Stimulated activated CD4-positive, alpha-beta T cell treated with anti-CD3 and anti-CD28 coated beads, Interleukin-15, amount 100 ng/mL, for 24 hours (primary cell): ENCODE measurements at places on chromosomes 2 and 18.

- DNase-seq, result no peak
These were observed 2.5 kb upstream of the MAT2A start for GRCh38 chr2:85536479-85536878.

- peak; percentile 68 for DNase-seq
These were observed 18.9 kb downstream of the SMAD7 start for GRCh38 chr18:48931680-48932461.

- DNase-seq, result no peak
These were observed 82.0 kb downstream of the ZNF516 start for GRCh38 chr18:76412818-76413565.

GRCh38 chr2:27291865-27292264 lies 9.6 kb downstream of the TRIM54 start:
- DNase-seq, result no peak

- no peak for DNase-seq
These were observed 802.9 kb upstream of the ID2 start for GRCh38 chr2:7878786-7879482.

- DNase-seq, result no peak
These were observed 10.7 kb downstream of the ZEB2 start for GRCh38 chr2:144509001-144509878.

DNA sequence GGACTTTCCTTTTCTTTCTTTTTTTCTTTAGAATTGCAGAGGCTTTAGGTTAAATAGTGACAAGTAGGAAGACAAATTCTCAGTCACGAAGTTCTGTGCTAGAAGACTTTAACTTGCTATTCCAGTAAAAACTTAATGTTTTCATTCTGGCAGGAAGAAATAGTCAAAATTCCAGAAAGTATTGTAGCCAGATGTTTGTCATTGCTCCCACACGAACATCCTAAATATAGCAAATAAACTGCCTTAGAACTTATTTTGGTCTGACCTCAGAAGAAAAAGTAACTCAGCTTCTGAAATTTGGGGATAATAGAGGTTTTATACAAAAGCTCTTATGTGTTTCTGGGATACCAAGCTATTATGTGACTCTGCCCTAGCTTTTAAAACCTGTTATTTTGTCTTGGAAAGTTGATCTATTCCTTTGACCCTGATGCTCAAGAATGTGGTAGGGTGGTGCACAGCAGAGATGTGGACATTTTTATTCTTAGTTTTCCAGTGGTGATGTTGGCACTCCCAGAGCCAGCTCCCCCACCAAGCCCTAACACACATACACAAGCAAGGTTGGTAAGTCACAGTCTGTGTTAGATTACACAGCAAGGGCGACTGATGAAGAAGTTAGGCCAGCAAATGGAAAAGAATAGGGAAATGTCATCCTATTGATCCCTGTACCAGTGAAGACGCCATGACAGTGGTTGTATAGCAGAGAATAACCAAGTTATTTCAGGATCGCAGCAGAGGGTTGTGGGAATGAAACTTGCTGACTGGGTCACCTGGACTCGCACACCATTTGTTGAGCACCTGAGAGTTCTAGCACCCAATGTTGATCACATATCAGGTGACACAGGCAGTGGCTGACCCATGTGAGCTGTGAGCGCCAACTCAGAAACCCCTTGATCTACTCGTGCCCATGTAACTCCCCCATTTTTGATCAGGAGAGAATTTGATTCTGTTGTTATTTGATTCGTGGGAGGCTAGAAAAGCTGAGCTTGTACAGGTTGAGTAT lies 23.7 kb downstream of the FARP2 start:
- no peak for DNase-seq

DNA sequence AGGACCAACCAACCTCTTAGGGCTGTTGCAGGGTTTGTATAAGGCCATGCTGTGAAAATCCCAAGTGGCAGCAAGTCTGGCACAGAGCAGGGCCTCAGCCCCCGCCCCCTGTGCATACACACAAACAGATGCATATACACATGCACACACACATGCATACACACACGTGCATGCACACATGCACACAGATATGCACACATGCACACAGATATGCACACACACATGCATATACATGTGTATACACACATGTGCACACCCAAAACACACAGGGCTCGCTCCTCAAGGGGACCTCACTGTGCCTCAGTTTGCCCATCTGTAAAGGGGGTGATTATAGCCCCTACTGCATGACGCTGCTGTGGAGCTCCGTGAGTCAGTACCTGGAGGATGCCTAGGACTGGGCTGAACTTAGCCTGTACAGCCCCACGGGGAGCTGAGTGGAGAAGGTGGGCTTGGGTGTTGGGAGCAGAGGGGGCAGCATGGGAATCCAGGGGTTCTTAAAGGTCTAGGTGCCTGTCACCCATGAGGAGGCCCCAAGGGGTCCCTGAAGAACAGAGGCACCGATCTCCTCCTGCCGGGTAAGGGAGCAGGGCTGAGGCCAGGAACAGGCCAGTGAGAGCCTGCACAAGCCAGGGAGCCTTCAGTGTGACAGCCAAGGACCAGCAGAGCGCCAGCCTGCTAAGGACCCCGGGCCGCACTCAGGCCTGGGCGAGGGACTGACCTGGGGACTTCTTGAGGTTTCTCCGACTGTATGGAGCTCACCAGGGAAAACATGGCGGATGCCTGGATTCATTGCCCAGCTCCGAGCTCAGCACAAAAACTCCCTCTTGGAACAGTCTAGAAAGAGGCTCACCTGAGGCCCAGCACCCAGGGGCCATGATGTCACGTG lies 24.0 kb upstream of the ALPI start:
- no peak for DNase-seq

DNA sequence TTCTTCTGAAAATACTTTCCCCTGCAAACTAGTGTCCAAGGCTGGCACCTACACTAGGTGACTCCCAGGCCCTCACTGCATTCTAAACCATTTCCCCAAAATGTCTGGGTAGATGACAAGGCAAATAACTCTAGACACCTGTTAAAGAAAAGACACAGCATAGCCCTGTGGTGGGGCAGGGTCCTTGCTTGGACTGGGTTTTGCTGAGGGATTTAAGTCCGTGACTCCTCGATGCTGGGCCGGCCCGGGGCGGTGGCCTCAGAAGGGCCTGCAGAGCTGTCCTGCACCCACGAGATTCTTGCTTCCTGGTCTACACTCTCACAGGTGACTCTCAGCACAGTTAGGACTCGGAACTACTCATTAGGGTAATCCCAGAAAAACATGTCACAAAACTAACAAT lies 55.2 kb downstream of the MBP start:
- DNase-seq, result no peak

- DNase-seq, result no peak
These were observed 102.7 kb downstream of the CDCA7 start for GRCh38 chr2:173457366-173457765.

DNA sequence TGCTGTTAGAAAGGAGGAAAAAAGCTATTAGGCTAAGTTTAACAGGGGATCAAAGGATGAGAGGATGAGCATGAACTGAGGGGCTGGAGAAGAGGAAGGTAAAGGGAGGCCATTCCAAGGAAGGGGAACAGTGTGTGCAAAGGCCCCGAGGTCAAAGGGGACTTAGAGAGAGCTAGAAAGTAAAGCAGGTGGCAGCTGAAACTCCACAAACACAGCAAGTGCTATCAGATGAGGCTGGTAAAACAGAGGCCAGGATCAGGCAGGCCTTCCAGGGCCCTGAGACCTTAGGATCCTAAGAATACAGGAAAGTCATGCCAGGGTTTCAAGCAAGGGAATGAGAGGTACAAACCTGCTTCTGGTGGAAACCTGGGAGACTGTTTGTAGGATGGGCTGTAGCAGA lies 5.8 kb downstream of the HDAC4 start:
- no peak for DNase-seq

GRCh38 chr2:152549423-152549822 lies 167.8 kb downstream of the PRPF40A start:
- DNase-seq, result no peak

DNA sequence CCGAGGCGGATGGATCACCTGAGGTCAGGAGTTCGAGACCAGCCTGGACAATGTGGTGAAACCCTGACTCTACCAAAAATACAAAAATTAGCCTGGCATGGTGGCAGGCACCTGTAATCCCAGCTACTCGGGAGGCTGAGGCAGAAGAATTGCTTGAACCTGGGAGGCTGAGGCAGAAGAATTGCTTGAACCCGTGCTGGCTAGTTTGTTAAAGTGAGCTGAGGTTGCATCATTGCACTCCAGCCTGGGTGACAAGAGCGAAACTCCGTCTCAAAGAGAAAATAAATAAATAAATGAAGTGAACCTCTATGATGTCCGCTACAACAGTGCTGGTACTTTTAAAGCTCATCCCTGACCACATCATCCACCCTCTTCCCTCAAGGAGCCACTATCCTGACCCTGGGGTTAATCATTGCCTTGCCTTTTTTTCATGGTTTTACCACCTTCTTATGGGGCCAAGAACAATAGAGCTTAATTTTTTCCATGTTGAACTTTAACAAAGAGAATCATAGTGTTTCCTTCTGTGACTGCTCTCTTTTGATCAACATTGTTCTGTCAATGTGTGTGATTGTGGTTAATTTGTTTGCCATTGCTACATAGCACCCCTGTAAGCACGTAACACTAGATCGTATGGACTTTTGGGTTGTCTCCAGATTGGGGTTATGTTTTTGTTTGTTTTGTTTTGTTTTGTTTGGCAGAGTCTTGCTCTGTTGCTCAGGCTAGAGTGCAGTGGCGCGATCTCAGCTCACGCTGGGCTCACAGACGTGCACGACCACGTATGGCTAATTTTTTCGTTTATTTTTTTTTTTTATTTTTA lies 17.1 kb upstream of the ATRAID start:
- DNase-seq, result no peak

GRCh38 chr2:180046776-180047175 lies 39.7 kb upstream of the CWC22 start:
- DNase-seq, result no peak

DNA sequence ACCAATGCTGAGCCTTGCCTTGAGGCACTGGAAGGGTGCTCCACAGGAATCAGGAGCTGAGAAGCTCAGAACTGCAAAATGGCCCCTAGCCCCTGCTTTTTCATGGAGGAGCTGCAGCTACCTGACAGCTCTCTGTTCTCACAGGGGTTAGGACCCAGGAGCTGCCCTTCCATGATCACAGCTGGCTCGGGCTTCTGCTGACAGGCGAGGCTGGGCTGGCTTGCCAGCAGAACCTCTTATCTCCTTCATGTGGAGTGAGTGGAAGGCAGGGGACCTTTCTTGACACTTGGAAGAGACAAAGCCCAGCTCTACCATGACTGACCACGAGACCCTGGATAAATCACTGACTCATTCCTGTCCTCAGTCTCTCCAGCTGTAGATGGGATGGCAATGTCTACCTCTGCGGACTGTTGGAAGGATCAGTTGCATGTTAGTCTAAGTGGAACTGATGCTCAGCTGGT lies 113.4 kb downstream of the CAPN13 start:
- no peak for DNase-seq

GRCh38 chr2:77009307-77009706 lies 512.9 kb downstream of the LRRTM4 start:
- no peak for DNase-seq

GRCh38 chr2:126914811-126915500 lies 16.3 kb downstream of the TEX51 start:
- no peak for DNase-seq

- no peak for DNase-seq
These were observed 292.7 kb downstream of the BCL11A start for GRCh38 chr2:60260639-60261296.

DNA sequence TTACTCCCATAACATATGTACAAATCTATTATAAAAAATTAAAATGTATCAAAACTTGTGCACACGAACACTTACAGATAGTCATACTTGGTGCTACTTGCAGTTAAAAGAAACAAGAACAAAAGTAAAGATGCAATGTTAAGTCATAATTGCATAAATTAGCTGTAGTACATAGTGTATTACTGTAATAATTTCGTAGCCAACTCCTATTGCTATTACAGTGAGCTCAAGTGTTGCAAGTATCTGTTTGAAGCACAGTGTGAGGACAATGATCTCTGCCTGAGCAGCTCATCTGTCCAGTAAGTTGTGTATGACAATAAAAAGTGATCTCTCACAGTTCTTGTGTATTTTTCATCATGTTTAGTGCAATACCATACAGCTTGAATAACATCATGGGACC lies 7.5 kb upstream of the SERPINB13 start:
- no peak for DNase-seq

- no peak for DNase-seq
These were observed 546.0 kb downstream of the ZNF804A start for GRCh38 chr2:185144159-185144919.

DNA sequence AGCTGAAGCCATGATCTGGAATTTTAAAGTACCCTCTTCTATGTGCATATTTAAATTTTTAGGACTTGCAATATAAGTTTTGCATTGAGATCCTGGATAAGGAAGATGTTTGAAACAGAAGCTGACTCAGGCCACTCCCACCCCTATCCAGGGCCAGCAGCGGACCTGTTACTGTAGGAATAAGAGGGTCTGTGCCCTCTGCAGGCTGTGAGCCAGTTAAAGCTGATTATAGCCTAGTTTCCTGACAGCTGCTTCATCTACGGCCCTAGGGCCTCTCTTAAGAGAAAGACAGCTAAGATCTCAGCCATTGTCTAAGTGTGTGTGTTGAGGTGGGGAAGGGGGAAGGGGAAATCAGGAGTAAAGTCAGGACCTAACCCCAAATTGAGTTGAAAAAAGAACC lies 234.0 kb downstream of the HAUS1 start:
- no peak for DNase-seq

- DNase-seq, result no peak
These were observed 451.3 kb upstream of the VWC2L start for GRCh38 chr2:213959589-213959988.

- DNase-seq, result no peak
These were observed 179.7 kb downstream of the EVA1A start for GRCh38 chr2:75381032-75381431.

GRCh38 chr2:55490554-55490953 lies 29.0 kb upstream of the CFAP36 start:
- DNase-seq, result no peak

GRCh38 chr2:58594762-58595161 lies 353.6 kb upstream of the FANCL start:
- no peak for DNase-seq

DNA sequence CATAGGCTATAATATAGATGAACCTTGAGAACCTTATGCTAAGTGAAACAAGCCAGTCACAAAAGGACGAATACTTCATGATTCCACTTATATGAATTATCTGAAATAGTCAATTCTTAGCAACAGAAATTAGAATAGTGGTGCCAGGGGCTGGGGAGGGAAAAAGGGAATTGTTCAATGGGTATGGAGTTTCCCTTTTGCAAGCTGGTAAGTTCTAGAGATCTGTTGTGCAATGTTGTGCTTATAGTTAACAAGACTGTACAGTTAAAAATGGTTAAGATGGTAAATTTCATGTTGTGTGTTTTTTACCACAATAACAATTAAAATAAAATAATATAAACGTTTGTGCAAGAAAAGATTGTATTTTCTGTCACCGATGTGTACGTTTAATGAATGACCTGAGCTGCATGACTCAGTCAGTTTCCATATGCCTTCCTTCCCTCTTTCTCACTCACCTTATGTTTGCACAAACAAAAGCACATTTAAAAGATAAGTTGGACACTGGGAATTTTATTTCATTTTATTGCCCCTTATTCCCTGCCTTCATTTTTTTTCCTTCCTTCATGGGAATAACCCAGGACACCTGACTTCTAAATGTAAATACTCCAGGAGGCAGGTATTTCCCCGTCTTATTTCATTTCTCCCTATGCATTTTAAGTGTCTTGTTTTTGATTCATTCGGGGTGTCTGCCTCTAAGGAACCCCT lies 143.7 kb upstream of the TTC39C start:
- DNase-seq, result no peak

- DNase-seq, result no peak
These were observed 860 bp upstream of the CD8A start for GRCh38 chr2:86791573-86791972.
